Urinary bladder (tissue), 4 donors: ENCODE measurements at places on chromosomes 13 and 19. TPM values are rescaled to one million over a fixed set of nuclear protein-coding genes. Genes with fewer than 3 reads are reported as not detected.

Gene ZNF91
- total RNA-seq, result 223 TPM

Gene ZNF600
- 9.1 TPM for total RNA-seq

Gene WASF3
- total RNA-seq, result 9.0 TPM

Gene C1QTNF9B
- total RNA-seq, result 0.58 TPM

Gene ZNF100
- total RNA-seq, result 24.0 TPM

Gene ERICH4
- total RNA-seq, result not detected

Gene ZNF491
- 8.6 TPM for total RNA-seq

Gene TEKTIP1
- not detected for total RNA-seq

Gene SLC25A42
- total RNA-seq, result 7.1 TPM

Gene CEBPA
- 10.4 TPM for total RNA-seq

Gene LCP1
- 43.5 TPM for total RNA-seq

Gene TGFBR3L
- total RNA-seq, result not detected

Gene MED4
- 52.4 TPM for total RNA-seq
